ENCODE measurements at places on chromosomes 11 and 22.
A peak's percentile ranks its signal among the peaks of the same experiment; 100 is the strongest.

DNA sequence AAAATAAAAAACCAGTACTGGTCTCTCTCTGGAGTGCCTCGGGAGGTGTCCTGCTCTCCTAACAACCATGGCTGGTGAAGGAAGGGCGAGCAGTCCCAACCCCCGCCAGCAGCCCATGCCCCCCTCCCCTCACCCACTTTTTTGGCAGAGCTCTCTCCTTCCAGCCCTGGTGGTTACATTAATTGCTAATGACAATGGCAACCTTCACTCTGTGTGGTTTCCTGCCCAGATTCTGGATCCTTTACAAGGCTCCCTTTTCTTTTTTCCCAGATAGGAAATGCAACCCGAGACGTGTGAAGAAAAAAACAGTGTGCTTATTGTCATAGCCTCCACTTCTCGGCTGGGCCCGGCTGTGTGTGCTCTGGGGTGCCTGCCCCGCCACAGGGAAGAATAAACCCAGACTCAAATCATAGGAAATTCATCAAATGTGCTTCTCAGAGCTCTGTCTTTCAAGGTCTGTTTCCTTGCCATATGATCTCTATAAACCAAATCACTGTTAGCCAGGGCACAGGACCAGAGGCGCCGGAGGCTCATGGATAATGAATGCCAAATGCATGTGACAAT, 513.0 kb downstream of the SOX6 start:
- no peak for DNase-seq

GRCh38 chr11:75642402-75643113, 26.3 kb downstream of the MAP6 start:
- no peak for DNase-seq

GRCh38 chr11:42171046-42171445, 711.6 kb upstream of the LRRC4C start:
- no peak for DNase-seq

DNA sequence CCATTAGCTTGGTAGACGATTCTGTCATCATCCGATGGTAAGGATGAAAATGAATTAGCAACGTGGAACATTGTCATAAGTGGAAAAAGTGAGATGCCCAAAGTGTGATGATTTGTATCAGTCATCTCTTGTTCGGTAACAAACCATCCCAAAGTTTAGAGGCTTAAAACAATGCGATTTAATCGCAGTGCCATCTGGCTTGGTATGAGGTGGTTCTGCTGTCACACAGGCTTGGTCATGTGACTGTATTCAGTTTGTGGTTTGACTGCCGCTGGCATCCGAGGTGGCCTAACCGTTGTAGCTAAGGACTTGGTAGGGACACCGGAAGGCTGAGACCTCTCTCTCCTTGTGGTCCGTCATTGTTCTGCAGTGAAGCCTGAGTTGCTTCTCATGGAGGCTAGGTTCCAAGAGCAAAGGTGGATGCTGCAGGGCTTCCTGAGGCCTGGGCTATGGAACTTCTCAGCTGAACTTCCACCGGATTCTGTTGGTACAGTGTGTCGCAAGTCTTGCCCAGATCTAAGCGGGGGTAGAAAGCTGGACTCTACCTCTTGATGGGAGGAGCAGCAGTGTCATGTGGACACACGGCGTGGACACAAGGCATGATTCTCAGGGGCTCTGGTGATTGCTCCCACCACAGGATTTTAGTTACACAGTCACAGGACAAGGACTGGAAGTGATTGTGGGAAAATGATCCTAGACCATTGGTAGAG, 36.3 kb downstream of the BCR start:
- no peak for DNase-seq

- peak; percentile 9 for DNase-seq
These were observed at the start of gene MAPK8IP1 for GRCh38 chr11:45885274-45885920. Gene MAPK8IP1, plus strand, starts transcription at chr11:45885651. Its CDS starts 170 bp downstream, at chr11:45885821.

GRCh38 chr22:50169774-50170341, 673 bp upstream of the PANX2 start:
- peak; percentile 39 for DNase-seq

DNA sequence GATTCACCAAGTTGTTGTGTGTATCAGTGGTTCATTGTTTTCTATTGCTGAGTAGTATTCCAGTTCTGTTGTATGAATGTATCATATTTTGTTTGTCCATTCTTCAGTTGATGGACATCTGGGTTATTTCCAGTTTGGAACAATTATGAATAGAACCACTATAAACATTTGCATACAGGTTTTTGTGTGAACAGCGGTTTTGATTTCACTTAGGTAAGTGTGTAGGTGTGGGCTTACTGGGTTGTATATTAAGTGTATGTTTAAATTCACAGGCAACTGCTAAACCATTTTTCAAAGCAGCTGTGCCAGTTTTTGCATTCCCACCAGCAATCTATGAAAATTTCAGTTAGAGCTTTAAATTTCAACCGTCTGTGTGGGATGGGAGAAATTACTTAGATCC, 217.8 kb downstream of the NELL1 start:
- DNase-seq: no peak

DNA sequence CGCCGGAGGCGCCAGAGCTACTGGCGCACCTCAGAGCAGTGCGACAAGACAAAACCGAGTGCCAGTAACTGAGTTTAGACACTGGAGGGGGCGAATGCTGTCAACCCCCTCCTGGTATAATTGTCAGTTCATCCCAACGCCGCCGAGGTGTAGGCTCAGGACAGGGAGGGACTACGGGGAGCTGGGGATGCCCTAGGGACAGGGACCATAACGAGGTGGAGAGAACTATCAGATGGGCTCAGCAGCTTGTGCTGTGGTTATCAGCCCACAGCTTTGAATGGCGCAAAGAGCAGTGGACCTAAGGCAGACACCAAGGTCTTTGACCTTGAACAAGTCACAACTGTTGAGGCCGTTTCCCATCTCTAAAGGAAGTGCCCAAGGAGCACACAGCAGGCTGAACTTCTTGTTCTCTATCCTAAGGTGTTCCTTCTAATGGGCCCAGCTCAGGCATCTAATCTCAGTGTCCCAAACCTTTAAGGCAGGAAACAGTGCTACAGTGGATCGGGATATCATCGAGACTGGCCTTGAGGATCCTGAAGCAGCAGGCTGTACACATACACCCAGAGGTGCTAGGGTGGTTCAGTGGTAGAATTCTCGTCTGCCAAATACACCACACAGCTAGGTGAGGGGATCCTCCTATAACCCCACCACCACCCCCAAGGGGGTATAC, 958 bp upstream of the TUT1 start:
- no peak for DNase-seq

GRCh38 chr11:120310870-120311269, 14.2 kb upstream of the TLCD5 start:
- no peak for DNase-seq

GRCh38 chr11:129061492-129062230, 119.0 kb upstream of the TP53AIP1 start:
- DNase-seq: no peak

GRCh38 chr22:17284466-17284865, 65.2 kb upstream of the ADA2 start:
- DNase-seq: no peak

GRCh38 chr11:35419184-35419829, at the start of gene SLC1A2:
Gene SLC1A2, minus strand, starts transcription at chr11:35419558. Its CDS starts 592 bp downstream, at chr11:35418966.
- DNase-seq: no peak

- peak; percentile 15 for DNase-seq
These were observed at the start of gene CTSF for GRCh38 chr11:66568124-66568916. Gene CTSF, minus strand, starts transcription at chr11:66568606. Its CDS starts 120 bp downstream, at chr11:66568486.

GRCh38 chr11:119991669-119992068, 146.2 kb downstream of the TRIM29 start:
- no peak for DNase-seq

DNA sequence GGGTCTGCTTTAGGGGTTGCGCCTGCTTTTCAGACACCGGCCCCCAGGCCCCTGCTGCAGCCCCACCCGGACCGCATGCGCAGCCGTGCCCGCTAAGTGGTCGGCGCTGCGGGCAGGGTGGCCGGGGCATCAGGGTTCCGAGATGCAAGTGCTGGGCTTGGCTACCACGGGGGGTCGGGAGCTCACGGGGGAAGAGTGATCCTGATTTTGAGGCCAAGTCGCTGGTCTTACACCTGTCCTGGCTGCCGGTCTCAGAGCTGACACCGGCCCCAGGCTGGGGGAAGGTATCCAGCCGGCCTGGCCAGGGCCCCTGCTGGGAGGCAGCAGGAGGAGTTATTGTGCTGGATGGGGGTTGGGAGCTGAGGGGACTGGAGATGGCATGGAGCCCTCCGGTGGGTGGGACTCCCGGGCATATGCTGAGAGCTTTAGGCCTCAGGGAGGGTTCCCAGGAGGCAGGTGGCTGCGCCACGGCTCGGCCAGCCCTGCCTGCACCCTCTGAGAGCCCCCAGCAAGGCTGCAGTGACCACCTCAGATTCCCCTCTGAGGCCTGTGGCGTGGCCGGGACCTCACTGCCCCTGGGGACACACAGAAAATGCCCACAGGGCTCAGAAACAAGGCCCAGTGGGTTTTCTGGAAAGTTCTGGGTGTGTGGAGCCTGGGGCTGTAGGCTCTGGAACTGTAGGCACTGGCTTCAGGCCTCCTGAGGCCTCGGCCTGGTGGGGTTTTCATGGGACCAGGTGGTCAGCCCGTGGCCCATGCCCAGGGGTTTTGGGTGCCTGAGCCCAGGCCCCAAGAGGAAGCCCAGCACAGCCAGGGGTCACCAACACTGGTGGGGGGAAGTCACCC, 4.4 kb upstream of the MUC5AC start:
- DNase-seq: no peak

Data from stimulated activated CD4-positive, alpha-beta T cell treated with anti-CD3 and anti-CD28 coated beads, Interleukin-1b, Interleukin-23, amount 100 ng/mL, for 1 hour (primary cell).